Panc1 (cell line): ENCODE measurements at places on chromosomes 13 and 19. TPM values are rescaled to one million over a fixed set of nuclear protein-coding genes. Genes with fewer than 3 reads are reported as not detected.

DNA sequence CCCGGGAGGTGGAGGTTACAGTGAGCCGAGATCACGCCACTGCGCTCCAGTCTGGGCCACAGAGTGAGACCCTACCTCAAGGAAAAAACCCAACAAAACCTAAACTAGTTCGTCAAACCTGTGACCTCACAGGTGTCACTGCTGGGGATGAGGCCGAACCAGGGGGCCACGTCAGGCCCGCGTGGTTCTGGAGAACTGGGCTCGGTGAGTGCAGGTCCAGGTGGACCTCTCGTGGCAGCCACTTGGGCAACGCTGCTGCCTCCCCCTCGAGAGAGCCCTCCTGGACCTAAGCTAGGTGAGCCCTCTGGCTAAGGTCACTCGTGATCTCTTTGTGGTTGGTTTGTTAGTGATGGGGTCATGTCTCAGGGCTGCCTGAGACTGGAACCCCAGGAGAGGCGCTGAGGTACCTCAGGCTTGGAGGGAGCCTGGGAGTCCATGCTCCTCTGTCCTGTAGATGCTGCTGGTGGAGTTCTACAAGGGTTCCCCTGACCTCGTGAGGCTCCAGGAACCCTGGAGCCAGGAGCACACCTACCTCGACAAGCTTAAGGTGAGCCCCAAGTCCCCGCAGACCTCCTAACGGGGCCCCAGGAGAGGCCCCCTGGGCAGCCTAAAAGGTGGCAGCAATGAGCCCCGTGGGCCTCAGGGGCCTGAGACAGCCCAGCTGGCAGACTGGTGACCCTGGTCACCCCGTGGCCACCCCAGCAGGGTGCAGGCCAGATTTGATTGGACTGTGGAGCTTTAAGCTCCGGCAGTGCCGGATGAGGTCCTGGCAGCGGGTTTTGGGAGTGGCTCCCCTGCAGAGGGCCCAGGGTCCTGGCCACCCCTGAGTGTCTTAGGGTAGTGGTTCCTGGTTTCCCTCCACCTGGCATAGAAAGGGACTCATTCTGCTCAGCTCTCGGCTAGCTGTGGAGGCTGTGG lies 15.6 kb downstream of the MPND start:
- peaks cover 26% of the 10 kb centered on the region for H3K4me1 ChIP-seq
- H3K27me3 ChIP-seq, result no peaks in the 10 kb centered on the region
- H3K36me3 ChIP-seq, result no peaks in the 10 kb centered on the region
- DNase-seq, result no peak
- H3K4me3 ChIP-seq, result no peak overlapping the region

- DNase-seq, result no peak
- no peak overlapping the region for H3K4me3 ChIP-seq
- no peaks in the 10 kb centered on the region for H3K4me1 ChIP-seq
- H3K27ac ChIP-seq, result no peak overlapping the region
Observed at GRCh38 chr13:73973156-73973555, 161.0 kb downstream of the KLF12 start.

GRCh38 chr13:80313668-80314256 lies 27.2 kb downstream of the SPRY2 start:
- no peak overlapping the region for H3K4me3 ChIP-seq
- no peak for DNase-seq
- H3K36me3 ChIP-seq, result no peaks in the 10 kb centered on the region
- no peaks in the 10 kb centered on the region for H3K27me3 ChIP-seq
- peaks cover 8% of the 10 kb centered on the region; the same call in 1 of the 2 replicates for H3K4me1 ChIP-seq

DNA sequence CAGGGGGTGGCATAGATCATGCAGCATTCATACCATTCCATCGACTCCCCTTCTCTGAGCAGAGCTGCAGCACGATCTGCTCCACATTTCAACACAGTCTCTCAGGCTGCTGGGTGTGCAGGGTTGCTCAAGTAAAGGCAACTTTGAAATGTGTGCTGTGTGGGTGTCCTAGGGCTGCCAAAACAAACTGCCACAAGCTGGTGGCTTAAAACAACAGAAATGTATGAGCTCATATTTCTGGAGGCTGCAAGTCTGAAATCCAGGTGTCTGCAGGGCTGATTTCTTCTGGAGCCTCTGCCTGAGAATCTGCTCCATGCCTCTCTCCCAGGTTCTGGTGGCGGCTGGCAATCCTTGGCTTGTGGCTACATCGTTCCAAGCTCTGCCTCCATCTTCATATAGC lies 63.7 kb upstream of the WDFY2 start:
- H3K27me3 ChIP-seq, result no peaks in the 10 kb centered on the region
- no peaks in the 10 kb centered on the region for H3K4me1 ChIP-seq
- H3K27ac ChIP-seq, result no peak overlapping the region
- DNase-seq, result no peak
- H3K36me3 ChIP-seq, result no peaks in the 10 kb centered on the region

- H3K27ac ChIP-seq, result no peak overlapping the region
- H3K36me3 ChIP-seq, result peaks cover 4% of the 10 kb centered on the region; the same call in 1 of the 2 replicates
- DNase-seq, result no peak
- H3K27me3 ChIP-seq, result no peaks in the 10 kb centered on the region
- H3K4me1 ChIP-seq, result no peaks in the 10 kb centered on the region
Observed at GRCh38 chr13:113511361-113511760, 20.9 kb upstream of the DCUN1D2 start.

- H3K27ac ChIP-seq, result no peak overlapping the region
- no peaks in the 10 kb centered on the region for H3K27me3 ChIP-seq
- no peak for DNase-seq
- H3K4me3 ChIP-seq, result no peak overlapping the region
Observed at GRCh38 chr19:49774969-49775368, 8.2 kb downstream of the AP2A1 start.

- H3K27me3 ChIP-seq, result no peaks in the 10 kb centered on the region
- no peak overlapping the region for H3K27ac ChIP-seq
- no peak overlapping the region for H3K4me3 ChIP-seq
Observed at GRCh38 chr13:46666727-46667456, 113.9 kb downstream of the LRCH1 start.

DNA sequence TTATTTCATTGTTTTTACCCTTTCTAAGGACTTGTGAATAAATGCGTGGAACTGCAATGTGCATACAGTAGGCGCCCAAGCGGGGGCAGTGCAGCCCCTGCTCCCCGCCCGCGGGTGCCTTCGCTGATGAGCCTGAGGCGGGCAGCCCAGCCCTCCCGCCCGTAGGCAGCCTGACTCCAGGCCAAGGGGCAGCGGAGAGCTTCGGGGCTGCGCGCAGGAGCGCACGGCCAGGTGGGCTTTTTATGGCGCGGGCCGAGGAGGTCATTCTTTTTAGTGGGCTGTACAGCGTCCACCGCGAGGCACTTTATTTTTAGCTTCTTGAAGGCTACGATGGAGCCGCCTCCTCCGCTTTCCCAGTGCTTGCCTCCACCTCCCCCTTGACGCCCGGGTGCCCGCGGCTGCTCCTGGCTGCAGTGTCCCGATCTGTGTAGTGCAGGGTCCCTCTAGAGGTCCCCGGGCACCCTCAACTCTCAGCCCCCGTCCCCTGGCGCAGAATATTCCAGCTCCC lies 60.5 kb downstream of the CCNE1 start:
- H3K4me1 ChIP-seq, result peaks cover 15% of the 10 kb centered on the region
- no peaks in the 10 kb centered on the region for H3K36me3 ChIP-seq
- H3K27ac ChIP-seq, result no peak overlapping the region
- H3K4me3 ChIP-seq, result no peak overlapping the region
- no peak for DNase-seq

GRK1 gene
- total RNA-seq, result 1.8 TPM

OR7C1 gene
- not detected for total RNA-seq
